GM04503 (cell line): ENCODE measurements at places on chromosomes 12 and 14.

GRCh38 chr12:114661245-114661644 lies 22.7 kb downstream of the TBX3 start:
- no peak for DNase-seq

GRCh38 chr14:56002876-56003625 lies 115.2 kb upstream of the PELI2 start:
- DNase-seq, result no peak

DNA sequence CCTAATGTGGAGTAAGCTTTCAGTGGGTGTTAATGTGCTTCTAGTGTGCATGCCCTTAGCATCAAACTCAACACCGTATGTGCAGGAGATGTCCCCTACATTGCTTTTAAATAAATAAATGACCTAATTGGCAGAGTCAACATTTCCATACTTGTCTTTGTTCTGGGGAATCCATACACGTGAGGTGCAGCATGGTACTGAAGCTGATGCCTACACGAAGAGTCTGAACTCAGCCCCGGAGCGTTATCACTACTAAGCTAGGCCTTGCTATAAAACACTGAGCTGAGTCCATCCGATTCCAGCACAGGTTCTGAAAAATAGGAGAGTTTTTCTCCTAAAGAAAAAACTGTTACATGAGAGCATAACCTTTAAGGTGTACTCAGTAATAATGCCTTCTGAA lies 125.0 kb upstream of the DYRK2 start:
- no peak for DNase-seq

DNA sequence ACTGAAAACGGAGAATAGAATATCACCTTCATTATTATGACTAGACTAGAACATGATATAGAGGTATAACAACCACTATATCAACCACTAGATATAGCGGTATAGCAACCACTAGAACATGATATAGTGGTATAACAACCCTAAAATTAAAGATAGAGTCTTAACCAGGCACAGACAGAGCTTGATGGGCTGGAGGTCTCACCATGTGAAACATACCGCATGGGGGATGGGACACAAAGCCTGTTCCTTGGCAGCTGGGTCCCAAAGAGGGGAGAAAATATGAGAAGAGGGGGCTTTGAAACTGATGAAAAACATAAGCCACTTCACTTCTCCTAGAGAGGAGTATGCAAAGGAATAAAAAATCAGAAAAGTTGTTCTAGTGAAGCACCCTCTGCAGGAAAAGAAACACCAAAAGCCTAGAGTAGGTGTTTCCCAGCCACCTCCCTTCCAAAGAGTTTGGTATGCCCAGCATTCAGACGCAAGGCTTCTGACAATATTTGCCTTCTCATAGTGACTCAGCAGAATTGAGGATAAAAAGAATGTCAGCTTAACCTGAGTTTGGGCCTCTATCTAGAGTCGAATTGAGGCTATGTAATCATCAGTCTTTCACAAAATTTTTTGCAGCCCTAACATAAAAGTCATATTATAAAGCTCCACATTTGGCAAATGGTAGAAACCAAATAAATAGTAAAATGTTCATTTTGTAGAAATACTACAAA lies 316.4 kb downstream of the NOVA1 start:
- peak; percentile 54 for DNase-seq

DNA sequence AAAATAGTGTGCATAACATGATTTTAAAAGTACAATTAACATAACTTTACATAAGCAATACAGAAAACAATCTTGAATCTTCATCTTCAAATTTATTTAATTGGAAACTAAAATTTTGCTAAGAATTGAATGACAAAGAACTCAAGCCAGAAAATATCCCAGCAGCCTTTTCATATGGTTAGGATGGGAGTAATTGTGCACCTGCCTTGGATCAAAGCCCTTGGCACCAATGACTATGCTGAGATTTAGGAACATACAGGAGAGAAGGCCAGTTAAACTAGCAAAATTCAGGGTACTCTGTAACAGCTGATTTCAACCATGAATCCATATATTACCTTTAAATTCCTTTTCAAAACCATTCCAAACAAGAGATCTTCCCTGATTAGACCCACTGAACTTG lies 5.8 kb downstream of the KERA start:
- no peak for DNase-seq

- peak; percentile 37 for DNase-seq
These were observed 63.8 kb downstream of the FBXO33 start for GRCh38 chr14:39368261-39368959.
